Fibroblast of lung (primary cell): ENCODE measurements at places on chromosomes 2 and 18. TPM values are rescaled to one million over a fixed set of nuclear protein-coding genes. Genes with fewer than 3 reads are reported as not detected.
A peak's percentile ranks its signal among the peaks of the same experiment; 100 is the strongest.

GRCh38 chr18:45197526-45197970, 417.7 kb upstream of the SLC14A2 start:
- no peaks in the 10 kb centered on the region for H3K36me3 ChIP-seq
- no peak overlapping the region for H3K4me3 ChIP-seq
- peak; percentile 99 for DNase-seq
- no peaks in the 10 kb centered on the region for H3K4me1 ChIP-seq

DNA sequence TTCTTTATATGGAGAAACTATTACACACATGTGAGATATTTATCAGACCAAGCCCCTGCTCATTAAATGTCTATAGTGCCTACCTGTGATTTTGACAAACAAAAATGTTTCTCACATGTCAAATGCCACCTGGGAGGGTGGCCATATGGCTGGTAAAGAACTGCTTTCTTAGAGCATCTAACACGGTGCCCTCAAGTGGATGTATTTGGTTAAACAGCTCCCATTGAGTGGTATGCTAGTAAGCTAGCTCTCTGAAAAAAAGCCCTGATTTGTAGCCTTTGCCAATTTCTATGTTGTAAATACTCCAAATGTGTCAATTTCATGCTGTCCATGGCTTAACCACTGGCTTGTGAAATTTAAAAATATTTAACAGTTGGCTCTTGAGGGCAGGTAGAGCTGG, 94.6 kb downstream of the PMAIP1 start:
- no peaks in the 10 kb centered on the region for H3K36me3 ChIP-seq
- H3K4me3 ChIP-seq: no peak overlapping the region
- peaks cover 7% of the 10 kb centered on the region for H3K27me3 ChIP-seq
- H3K4me1 ChIP-seq: no peaks in the 10 kb centered on the region

DNA sequence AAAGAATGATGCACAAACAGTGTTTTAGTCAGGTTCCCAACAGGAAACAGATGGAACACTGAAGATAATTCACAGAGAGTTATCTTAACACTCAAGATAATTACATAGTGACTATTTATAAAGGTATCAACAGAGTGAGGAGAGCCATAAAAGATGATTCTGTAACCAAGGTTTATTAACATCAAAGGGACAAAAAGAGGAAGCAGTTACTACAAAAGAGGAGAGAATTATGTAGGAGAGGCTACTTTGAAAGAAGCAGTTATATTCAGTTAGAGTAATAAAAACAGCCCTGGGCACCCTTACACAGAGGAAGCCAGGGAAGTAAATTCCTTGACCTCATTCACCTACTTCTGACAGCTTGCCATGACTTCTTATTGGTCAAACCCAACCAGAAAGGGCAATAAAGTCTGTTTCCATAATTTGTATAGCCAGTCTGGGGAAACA, 326.5 kb upstream of the SLC39A10 start:
- no peaks in the 10 kb centered on the region for H3K27me3 ChIP-seq
- H3K4me3 ChIP-seq: no peak overlapping the region
- no peaks in the 10 kb centered on the region for H3K36me3 ChIP-seq
- DNase-seq: no peak

DNA sequence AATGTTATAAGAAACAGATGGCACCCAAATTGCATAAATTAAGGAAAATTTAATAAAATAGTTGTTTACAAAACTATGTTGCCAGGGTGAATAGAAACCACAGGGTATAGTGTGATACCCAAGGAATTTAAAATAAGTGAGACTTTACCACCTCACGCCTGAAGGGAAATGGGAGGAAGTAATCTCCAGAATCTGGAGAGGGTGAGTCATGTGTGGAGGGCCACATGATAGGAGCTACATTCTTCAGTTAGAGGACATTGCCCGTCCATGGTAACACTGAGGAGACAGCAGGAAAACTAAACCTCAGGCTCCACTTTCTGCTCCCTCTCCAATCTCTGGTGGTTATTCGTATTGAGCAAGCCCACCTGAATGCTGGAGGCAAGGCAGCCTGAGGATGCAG, 97.2 kb upstream of the NXPH2 start:
- H3K27ac ChIP-seq: no peak overlapping the region
- H3K4me1 ChIP-seq: no peaks in the 10 kb centered on the region
- H3K4me3 ChIP-seq: no peak overlapping the region
- no peaks in the 10 kb centered on the region for H3K36me3 ChIP-seq

DNA sequence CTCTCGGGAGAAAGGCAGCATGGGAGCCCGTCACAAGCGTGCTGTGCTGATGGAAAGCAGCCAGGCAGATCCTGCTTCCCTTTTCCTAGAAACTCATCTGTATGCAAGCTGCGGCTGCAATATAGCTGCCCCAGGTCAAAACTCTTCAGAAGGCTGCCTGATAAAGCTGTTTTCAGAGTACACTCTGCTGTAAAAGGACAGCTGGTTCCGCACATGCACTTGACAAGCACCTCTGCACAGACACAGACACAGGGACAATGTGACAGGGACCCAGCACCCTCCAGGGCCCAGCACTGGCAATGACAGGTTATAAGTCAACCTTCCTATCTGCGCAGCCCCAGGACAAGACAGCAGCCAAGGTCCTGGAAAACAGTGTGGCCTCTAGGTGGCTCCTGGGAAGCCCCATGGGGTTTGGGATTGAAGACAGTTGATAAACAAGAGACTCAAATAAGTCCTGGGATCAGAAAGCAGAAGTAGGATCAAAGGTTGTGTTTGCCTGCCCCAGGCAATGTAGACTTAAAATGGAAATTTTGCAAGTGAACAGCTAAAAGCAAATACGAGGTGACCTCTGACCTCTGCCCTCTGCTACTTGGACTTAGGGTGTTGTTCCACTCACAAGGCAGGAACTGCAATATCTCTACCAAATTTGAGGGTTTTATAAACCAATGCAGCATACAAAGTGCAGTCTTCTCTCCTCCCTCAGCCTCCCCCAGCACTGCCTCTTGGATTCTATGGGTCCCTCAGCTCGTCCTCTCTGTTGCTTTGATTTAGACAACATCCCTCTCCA, 16.9 kb downstream of the SLC66A2 start:
- no peaks in the 10 kb centered on the region for H3K36me3 ChIP-seq
- H3K4me3 ChIP-seq: no peak overlapping the region
- no peak for DNase-seq
- peaks cover 5% of the 10 kb centered on the region for H3K4me1 ChIP-seq

DNA sequence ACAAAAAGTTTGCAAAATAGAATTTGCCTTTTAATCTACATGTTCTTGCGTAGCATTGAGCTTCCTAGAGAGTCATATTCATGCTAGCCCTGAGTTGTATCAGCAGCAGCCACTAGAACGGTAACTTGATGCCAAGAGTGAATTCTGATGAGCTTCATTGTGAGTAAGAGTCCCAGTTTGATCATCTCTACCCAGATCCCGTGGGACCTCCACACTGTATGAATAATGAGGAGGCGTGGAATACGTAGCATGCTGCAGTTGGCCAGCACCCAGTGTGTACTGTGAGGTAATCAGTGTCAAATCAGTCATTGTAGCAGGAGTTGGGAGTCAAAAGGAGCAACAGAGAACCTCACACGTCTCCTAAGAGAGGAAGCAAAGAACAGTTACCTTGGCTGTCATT, 197.9 kb downstream of the NEDD4L start:
- H3K27me3 ChIP-seq: no peaks in the 10 kb centered on the region
- no peaks in the 10 kb centered on the region for H3K36me3 ChIP-seq
- no peak overlapping the region for H3K4me3 ChIP-seq
- peaks cover 8% of the 10 kb centered on the region for H3K4me1 ChIP-seq
- no peak overlapping the region for H3K27ac ChIP-seq

DNA sequence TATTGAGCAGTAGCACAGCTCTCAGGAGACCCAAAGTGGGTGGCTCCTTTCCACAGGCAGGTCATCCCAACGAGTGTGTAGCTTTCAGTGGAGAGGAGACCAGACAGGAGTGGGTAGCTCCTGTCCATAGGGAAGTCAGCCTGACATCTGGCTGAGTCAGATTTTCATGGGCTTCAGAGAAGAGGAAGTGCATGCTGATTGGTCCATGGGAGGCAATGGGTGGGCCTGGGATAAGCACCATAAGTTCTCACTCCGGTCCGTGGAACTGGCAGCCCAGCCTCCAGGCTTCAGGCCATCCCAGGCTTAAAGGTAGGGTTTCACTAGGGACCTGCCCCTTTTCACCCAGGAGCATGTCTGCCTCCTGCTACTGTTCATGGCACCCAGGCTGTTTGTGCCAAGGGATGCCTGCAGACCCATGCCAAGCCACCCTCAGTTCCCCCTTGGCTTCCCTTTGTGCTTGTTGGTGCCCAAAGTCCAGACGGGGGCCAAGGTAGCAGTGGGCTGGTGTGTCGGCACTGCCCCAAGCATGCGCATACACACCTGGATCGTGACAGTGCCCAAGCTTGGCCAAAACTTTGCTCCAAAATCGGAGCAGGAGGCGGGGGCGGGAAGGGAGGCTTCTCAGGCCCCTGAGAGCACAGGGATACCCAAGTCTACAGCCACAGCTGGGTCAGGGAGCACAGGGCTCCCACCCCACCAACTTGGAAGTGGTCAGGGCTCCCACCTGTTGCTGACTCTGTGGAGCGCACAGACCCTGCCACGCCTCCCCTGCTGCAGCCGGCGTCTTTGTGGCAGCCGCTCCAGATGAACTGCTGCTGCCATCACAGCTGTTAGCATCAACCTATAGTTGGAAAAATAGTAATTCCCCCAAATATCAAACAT, 26.4 kb downstream of the MARCHF7 start:
- H3K4me1 ChIP-seq: peaks cover 2% of the 10 kb centered on the region
- H3K36me3 ChIP-seq: peaks cover 17% of the 10 kb centered on the region
- no peak overlapping the region for H3K27ac ChIP-seq
- H3K27me3 ChIP-seq: no peaks in the 10 kb centered on the region

GRCh38 chr2:59529726-59530125, 1023.7 kb downstream of the BCL11A start:
- H3K27ac ChIP-seq: no peak overlapping the region
- H3K4me3 ChIP-seq: no peak overlapping the region
- no peaks in the 10 kb centered on the region for H3K27me3 ChIP-seq
- H3K36me3 ChIP-seq: no peaks in the 10 kb centered on the region

- DNase-seq: peak; percentile 61
- no peak overlapping the region for H3K27ac ChIP-seq
- H3K27me3 ChIP-seq: no peaks in the 10 kb centered on the region
- no peaks in the 10 kb centered on the region for H3K36me3 ChIP-seq
Observed at GRCh38 chr2:11967946-11968465, 221.6 kb downstream of the LPIN1 start.

- no peak overlapping the region for H3K4me3 ChIP-seq
- DNase-seq: no peak
- H3K4me1 ChIP-seq: no peaks in the 10 kb centered on the region
- no peaks in the 10 kb centered on the region for H3K27me3 ChIP-seq
- H3K36me3 ChIP-seq: no peaks in the 10 kb centered on the region
- no peak overlapping the region for H3K27ac ChIP-seq
Observed at GRCh38 chr2:178211943-178212342, 17.6 kb downstream of the OSBPL6 start.

DNA sequence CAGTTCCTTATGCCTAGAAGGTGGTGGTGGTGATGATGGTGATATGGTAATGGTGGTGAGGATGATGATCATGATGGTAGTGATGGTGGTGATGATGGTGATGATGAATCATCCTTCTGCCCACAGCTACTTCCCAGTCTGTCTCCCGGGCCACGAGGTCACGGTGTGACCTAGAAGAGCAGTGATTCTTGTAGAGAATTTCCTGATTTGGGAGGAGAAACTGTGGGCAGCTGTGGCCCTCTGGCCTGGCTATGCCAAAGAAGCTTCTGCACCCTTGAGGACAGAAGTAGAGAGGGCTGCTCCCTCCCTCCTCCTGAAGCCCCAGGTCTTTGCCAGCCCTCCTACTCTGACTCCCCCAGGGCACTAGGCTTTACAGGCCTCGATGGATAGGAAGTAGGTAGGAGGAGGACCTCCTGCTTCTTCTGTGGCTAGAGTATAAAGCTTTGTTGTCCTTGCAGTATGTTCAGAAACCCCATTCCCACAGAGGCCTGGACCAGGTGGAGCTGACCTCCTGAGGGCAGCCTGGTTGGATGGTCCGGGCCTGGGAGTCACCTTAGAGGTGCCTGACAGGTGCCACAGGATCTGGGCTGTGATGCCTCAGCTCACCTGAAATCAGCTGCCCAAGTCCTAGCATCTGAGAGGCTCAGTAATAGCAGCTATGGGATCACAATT, 57.9 kb upstream of the EPAS1 start:
- peaks cover 2% of the 10 kb centered on the region for H3K27me3 ChIP-seq
- no peak overlapping the region for H3K27ac ChIP-seq
- no peaks in the 10 kb centered on the region for H3K36me3 ChIP-seq
- no peaks in the 10 kb centered on the region for H3K4me1 ChIP-seq

GRCh38 chr2:199455545-199456382, 2.0 kb downstream of the SATB2 start:
- H3K36me3 ChIP-seq: no peaks in the 10 kb centered on the region
- peak overlapping the region; percentile 90 for H3K4me3 ChIP-seq
- no peak overlapping the region for H3K27ac ChIP-seq

GRCh38 chr18:21820033-21820810, 79.6 kb downstream of the MIB1 start:
- H3K36me3 ChIP-seq: peaks cover 2% of the 10 kb centered on the region
- no peak overlapping the region for H3K4me3 ChIP-seq
- H3K4me1 ChIP-seq: no peaks in the 10 kb centered on the region
- no peak overlapping the region for H3K27ac ChIP-seq

- H3K36me3 ChIP-seq: peaks cover 2% of the 10 kb centered on the region
- no peak overlapping the region for H3K27ac ChIP-seq
- H3K27me3 ChIP-seq: no peaks in the 10 kb centered on the region
- peak; percentile 15 for DNase-seq
Observed at GRCh38 chr2:75539955-75540716, 20.6 kb downstream of the EVA1A start.

- H3K36me3 ChIP-seq: no peaks in the 10 kb centered on the region
- no peak overlapping the region for H3K4me3 ChIP-seq
- H3K27me3 ChIP-seq: no peaks in the 10 kb centered on the region
- H3K27ac ChIP-seq: no peak overlapping the region
- no peaks in the 10 kb centered on the region for H3K4me1 ChIP-seq
Observed at GRCh38 chr2:62319070-62319469, 123.2 kb downstream of the B3GNT2 start.

DNA sequence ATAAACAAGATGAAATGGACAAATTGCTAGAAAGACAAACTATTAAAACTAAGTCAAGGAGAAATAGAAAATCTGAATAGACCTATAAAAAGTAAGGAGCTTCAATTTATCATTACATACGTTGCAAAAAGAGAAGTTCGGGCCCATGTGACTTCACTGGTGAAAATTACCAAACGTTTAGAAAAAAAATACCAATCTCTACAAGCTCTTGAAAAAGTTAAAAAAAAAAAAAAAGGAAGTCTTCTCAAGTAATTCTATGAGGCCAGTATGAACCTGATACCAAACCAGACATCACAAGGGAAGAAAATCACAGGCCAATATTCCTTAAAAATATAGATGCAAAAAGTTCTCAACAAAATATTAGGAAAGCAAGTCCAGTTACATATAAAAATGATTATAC, 20.2 kb upstream of the ACVR2A start:
- no peaks in the 10 kb centered on the region for H3K27me3 ChIP-seq
- H3K4me3 ChIP-seq: no peak overlapping the region
- no peaks in the 10 kb centered on the region for H3K4me1 ChIP-seq
- H3K27ac ChIP-seq: no peak overlapping the region
- no peaks in the 10 kb centered on the region for H3K36me3 ChIP-seq

The CRYGD gene
- total RNA-seq: not detected in 2 replicates

The ANKRD62 gene
- total RNA-seq: not detected in 2 replicates

The CCDC121 gene
- 1.8 and 2.0 TPM in 2 replicates for total RNA-seq

The NGEF gene
- under 0.01 TPM in 1 of 2 replicates, not detected in the other for total RNA-seq

The FAP gene
- total RNA-seq: 81.9 and 96.1 TPM in 2 replicates

The MRO gene
- under 0.01 TPM in 2 replicates for total RNA-seq

The TCF7L1 gene
- total RNA-seq: 0.51 and 0.83 TPM in 2 replicates

The CHST9 gene
- total RNA-seq: not detected in 2 replicates

The ANTXR1 gene
- total RNA-seq: 44.6 and 45.5 TPM in 2 replicates
